ENCODE measurements at places on chromosomes 5 and 9.

DNA sequence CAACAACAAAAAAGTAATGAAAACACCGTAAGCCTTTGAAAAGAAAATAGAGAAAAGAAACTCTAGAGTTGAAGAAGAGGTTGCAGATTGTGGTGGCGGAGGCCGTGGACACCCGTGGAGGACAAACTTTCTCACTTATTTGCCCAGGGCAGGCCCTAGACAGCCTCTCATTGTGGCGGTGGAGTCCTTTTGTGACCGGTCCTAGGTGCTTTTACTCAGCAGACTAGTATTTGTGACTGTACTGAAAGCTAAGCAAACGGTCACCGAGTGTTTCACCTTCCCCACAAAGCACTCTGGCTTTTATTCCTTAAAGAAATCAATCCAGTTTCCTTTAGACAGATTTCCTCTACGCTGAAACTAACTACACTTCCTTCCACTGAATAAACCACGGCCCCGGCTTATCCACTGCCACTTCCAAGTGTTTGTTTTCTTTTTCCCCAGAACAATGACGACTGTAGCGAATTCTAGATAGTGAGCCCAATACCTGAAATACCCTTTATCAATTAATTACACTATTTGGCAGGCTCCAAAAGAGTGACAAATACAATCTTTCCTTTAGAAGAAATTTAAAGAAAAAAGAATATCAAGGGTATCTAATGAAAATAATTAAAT, 210.2 kb upstream of the TARS1 start:
- no peak overlapping the region for H3K4me3 ChIP-seq
- H3K27me3 ChIP-seq = no peaks in the 10 kb centered on the region
- H3K36me3 ChIP-seq = no peaks in the 10 kb centered on the region
- DNase-seq = no peak
- H3K4me1 ChIP-seq = peaks cover 6% of the 10 kb centered on the region
- no peak overlapping the region for H3K27ac ChIP-seq

GRCh38 chr5:174176511-174176910, 131.0 kb downstream of the NSG2 start:
- H3K4me3 ChIP-seq = no peak overlapping the region
- peaks cover 3% of the 10 kb centered on the region for H3K27me3 ChIP-seq
- no peaks in the 10 kb centered on the region for H3K36me3 ChIP-seq
- H3K4me1 ChIP-seq = no peaks in the 10 kb centered on the region
- no peak for DNase-seq

- no peak for DNase-seq
- H3K4me1 ChIP-seq = peaks cover 12% of the 10 kb centered on the region
Observed at GRCh38 chr9:132780230-132781007, 97.7 kb downstream of the AK8 start.

DNA sequence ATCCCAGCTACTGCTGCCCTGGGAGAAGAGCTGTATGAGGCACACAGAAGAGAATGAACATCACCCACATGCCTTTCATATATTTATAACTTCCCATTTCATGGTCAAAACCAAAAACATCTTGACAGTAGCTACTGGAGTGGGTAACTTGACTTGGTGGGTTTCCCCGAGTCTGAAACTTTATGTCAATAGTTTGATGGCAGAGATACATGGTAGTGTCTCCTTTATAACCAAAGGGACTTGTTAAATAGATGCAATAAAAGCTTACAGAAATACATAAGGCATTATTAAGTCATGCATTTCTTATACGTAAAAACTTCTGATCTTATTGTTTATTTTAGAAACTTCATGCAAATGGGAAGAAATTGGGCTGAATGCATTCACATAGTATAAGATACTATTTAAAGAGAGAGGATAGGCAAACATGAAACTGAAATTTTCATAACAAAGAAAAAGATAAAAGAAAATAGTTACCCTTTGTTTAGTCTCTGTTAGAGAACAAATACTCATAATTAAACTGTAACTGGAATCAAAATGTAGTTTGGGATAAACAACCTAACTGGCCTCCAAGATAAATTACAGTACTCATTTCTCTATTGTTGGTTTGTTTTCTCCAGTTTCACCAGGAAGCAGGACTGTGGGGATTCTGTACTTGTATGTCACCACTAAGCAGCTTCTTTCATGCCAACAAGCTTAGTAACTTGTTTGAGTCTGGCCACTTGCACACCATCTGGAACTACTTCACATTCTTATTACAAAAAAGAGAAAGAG, 459.3 kb upstream of the MEF2C start:
- no peaks in the 10 kb centered on the region for H3K27me3 ChIP-seq
- no peaks in the 10 kb centered on the region for H3K36me3 ChIP-seq
- H3K4me3 ChIP-seq = no peak overlapping the region
- no peak overlapping the region for H3K27ac ChIP-seq

- peak; percentile 65 for DNase-seq
- H3K27me3 ChIP-seq = peaks cover 63% of the 10 kb centered on the region
- H3K36me3 ChIP-seq = peaks cover 6% of the 10 kb centered on the region
- peak within 1 kb of the TSS; percentile 84 for H3K27ac ChIP-seq
Observed at GRCh38 chr9:95516734-95517558, at the start of gene PTCH1. PTCH1 (minus strand) TSS chr9:95516971.

DNA sequence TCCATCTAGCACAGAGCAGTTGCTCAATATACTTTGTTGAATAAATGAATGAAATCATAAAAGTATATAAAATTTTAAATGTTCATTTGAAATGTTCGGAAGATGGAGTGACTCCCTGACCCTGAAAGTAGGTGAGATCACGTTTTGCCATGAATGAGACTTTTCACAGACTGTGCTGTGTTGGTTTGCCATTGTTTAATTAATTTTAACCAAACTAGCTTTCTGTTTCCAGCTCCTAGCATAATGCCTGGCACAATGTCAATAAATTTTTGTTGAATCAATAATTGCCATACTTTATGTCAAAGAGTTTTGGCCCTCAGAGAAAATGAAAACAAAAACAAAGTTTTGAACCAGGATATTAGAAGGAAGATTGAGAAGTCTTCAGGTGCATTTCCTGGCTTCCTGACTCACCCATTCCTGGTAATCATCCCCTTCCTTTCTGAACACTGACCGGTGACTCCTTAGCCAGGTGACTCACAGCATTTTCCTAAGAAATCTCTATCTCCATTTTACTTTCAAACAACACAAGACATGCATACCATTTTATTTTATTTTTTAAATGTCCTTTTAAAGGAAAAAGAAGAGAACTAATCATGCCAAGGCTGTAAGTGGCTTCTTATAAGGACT, 15.1 kb downstream of the SLC28A3 start:
- no peak overlapping the region for H3K27ac ChIP-seq
- H3K4me1 ChIP-seq = peaks cover 4% of the 10 kb centered on the region
- DNase-seq = no peak
- H3K4me3 ChIP-seq = no peak overlapping the region

DNA sequence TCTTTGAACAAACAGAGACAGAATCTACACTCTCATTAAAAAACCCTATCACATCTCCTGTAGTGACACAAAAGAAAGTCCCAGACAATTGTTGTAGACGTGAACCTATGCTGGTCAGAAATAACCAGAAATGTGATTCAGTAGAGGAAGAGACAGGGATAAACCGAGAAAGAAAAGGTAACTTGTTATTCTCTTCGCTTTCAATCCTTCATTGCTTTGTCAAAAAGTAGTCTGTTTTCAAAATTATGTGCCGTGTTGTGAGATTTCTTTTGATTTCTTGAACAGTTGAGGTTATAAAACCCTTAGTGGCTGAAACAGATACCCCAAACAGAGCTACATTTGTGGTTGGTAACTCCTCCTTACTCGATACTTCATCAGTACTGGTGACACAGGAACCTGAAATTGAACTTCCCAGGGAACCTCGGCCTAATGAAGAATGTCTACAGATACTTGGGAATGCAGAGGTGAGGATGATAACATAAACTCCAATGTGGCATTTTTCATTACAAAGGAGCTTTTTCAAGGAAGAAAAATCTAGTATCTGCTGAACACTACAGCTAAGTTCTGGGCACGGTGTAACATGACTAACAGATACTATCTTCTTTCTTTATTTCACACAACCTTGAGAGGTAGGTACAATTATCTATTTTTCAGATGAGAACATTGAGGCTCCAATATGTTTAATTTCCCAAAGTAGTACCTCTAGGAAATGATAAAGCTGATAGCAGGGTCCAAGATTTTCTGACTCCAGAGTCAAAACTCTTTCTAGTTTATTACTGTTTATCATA, 14.3 kb downstream of the HMGCR start:
- peaks cover 42% of the 10 kb centered on the region for H3K36me3 ChIP-seq
- H3K4me1 ChIP-seq = peaks cover 18% of the 10 kb centered on the region
- H3K27me3 ChIP-seq = no peaks in the 10 kb centered on the region
- DNase-seq = no peak
- H3K27ac ChIP-seq = peak overlapping the region; percentile 40

GRCh38 chr9:81631218-81631745, 58.1 kb downstream of the TLE1 start:
- no peak overlapping the region for H3K27ac ChIP-seq
- H3K4me3 ChIP-seq = no peak overlapping the region
- H3K27me3 ChIP-seq = peaks cover 2% of the 10 kb centered on the region
- no peaks in the 10 kb centered on the region for H3K36me3 ChIP-seq
- H3K4me1 ChIP-seq = no peaks in the 10 kb centered on the region

DNA sequence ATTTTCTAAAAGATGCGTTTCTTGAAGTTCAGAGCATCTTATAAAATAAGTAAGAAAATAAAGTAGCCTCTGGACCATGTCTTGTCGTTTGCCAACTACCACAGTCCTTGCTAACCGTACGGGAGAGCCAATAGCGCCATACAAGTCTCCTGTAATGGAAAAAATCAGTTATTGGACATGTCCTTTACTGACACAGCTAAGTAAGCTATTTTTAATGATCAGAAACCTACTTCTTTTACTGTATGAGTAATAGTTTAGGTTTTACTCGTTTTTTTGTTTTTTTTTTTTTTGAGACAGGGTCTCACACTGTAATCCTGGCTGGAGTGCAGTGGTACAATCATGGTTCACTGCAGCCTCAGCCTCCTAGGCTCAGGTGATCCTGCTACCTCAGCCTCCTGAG, 37.7 kb upstream of the RAPGEF6 start:
- H3K4me1 ChIP-seq = peaks cover 38% of the 10 kb centered on the region
- no peak for DNase-seq
- H3K27ac ChIP-seq = no peak overlapping the region
- H3K27me3 ChIP-seq = no peaks in the 10 kb centered on the region
- no peak overlapping the region for H3K4me3 ChIP-seq

DNA sequence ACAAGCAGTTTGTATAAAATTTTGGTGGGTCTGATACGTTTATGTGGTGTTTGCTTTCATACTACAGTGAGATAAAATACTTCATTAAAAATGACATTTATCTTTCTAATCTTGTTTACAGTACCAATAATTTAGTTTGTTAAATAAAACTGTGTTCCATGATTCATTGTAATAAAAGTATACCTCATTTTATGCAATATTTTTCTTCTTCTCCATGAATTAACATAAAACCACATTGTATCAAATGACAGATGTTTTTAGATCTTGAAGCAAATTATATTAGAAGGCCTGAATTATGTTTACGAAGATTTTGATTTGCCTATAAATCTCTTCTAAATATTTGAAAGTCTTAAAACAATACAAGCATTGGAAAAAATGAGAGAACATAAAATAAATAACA, 1443.0 kb upstream of the CDH6 start:
- no peak for DNase-seq
- H3K27me3 ChIP-seq = no peaks in the 10 kb centered on the region
- no peak overlapping the region for H3K4me3 ChIP-seq
- no peak overlapping the region for H3K27ac ChIP-seq
- no peaks in the 10 kb centered on the region for H3K4me1 ChIP-seq
- H3K36me3 ChIP-seq = no peaks in the 10 kb centered on the region

GRCh38 chr5:40464511-40464910, 215.2 kb upstream of the PTGER4 start:
- H3K4me1 ChIP-seq = peaks cover 1% of the 10 kb centered on the region
- no peak for DNase-seq
- H3K4me3 ChIP-seq = no peak overlapping the region
- peaks cover 13% of the 10 kb centered on the region for H3K36me3 ChIP-seq
- H3K27me3 ChIP-seq = no peaks in the 10 kb centered on the region

DNA sequence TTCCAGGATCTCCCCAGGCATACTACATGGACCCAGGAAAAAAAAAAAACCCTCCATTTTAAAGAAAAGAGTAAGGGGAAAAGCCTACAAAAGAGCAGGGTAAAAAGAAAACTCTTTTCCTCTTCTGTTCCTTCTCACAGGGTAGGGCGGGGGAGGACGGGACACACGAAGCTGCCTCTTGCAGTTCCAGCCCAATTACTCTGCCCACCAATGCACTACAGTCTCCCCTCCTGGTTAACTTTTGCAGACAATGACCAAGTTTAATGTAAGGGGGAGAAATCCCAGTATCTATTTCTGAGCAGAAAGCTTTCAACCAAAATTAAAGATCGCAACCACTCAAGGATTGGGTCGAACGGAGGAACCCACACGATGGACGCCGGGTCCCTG, 1.3 kb downstream of the BRD3 start:
- peak overlapping the region; percentile 95 for H3K4me3 ChIP-seq
- DNase-seq = no peak
- peaks cover 19% of the 10 kb centered on the region for H3K4me1 ChIP-seq
- peaks cover 19% of the 10 kb centered on the region for H3K27me3 ChIP-seq

- no peak for DNase-seq
- no peak overlapping the region for H3K27ac ChIP-seq
- no peaks in the 10 kb centered on the region for H3K36me3 ChIP-seq
- no peak overlapping the region for H3K4me3 ChIP-seq
- peaks cover 44% of the 10 kb centered on the region for H3K27me3 ChIP-seq
Observed at GRCh38 chr9:131817627-131818026, 77.8 kb upstream of the RAPGEF1 start.

DNA sequence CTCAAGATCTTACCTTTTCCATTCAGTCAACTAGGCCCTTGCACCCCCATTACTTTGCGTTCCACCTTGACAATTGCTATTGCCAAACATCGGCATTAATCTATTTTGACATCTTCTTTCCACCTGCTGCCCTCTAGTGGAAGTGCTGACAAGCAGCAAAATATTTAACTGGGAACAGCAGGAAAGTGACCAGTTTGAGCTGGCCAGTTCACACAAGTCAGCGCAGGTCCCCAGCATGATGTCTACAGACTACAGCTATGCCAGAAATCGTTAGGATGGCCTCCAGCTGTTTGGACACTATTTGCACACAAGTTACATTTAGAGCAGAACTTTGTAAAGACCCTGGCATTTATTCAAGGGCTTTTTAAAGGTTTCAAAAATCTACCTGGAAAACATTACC, 160.1 kb downstream of the GHR start:
- H3K27ac ChIP-seq = no peak overlapping the region
- peaks cover 22% of the 10 kb centered on the region for H3K27me3 ChIP-seq

GRCh38 chr5:149824120-149824519, 94.0 kb downstream of the PPARGC1B start:
- H3K4me1 ChIP-seq = peaks cover 5% of the 10 kb centered on the region
- DNase-seq = no peak
- H3K27me3 ChIP-seq = no peaks in the 10 kb centered on the region
- no peak overlapping the region for H3K4me3 ChIP-seq

- H3K36me3 ChIP-seq = peaks cover 20% of the 10 kb centered on the region
- H3K27me3 ChIP-seq = peaks cover 83% of the 10 kb centered on the region
- no peak for DNase-seq
- peaks cover 19% of the 10 kb centered on the region for H3K4me1 ChIP-seq
Observed at GRCh38 chr9:21985964-21986667, 8.1 kb downstream of the CDKN2A start.

- H3K27me3 ChIP-seq = peaks cover 30% of the 10 kb centered on the region
- H3K4me3 ChIP-seq = no peak overlapping the region
- no peak overlapping the region for H3K27ac ChIP-seq
Observed at GRCh38 chr9:76610011-76610352, 151.0 kb downstream of the GCNT1 start.

- H3K27me3 ChIP-seq = peaks cover 5% of the 10 kb centered on the region
- no peaks in the 10 kb centered on the region for H3K4me1 ChIP-seq
- no peak overlapping the region for H3K27ac ChIP-seq
Observed at GRCh38 chr5:118776755-118777154, 211.6 kb downstream of the DTWD2 start.

GRCh38 chr9:114037961-114038723, 40.0 kb downstream of the AMBP start:
- DNase-seq = no peak
- H3K27ac ChIP-seq = no peak overlapping the region
- H3K4me1 ChIP-seq = no peaks in the 10 kb centered on the region
- no peaks in the 10 kb centered on the region for H3K36me3 ChIP-seq
- peaks cover 2% of the 10 kb centered on the region for H3K27me3 ChIP-seq

Data from activated naive CD8-positive, alpha-beta T cell treated with anti-CD3 and anti-CD28 coated beads, Interleukin-2, amount 10 ng/mL, durations not matched to agents 7 days and 5 days (primary cell).